ENCODE measurements at places on chromosomes 1 and 21.

DNA sequence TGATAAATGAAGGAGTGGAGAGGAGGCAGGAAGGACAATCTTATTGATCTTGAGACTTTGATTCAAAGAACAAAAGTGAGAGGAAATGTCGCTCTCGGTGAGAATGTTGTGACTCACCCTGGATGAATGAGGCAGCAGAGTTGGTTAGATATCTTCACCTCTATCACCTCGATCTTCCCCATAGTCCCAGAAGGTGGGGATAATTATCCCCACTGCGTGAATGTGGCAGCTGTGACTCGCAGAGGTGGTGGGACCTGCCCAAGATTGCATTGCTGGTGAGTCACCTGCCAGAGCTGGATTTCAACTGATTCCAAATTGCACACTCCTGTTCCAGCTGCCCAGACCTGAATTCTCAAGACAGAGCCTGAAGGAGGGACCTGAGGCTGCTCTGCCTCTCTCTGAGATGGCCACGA, 105.0 kb downstream of the MATN1 start:
- no peak for DNase-seq

DNA sequence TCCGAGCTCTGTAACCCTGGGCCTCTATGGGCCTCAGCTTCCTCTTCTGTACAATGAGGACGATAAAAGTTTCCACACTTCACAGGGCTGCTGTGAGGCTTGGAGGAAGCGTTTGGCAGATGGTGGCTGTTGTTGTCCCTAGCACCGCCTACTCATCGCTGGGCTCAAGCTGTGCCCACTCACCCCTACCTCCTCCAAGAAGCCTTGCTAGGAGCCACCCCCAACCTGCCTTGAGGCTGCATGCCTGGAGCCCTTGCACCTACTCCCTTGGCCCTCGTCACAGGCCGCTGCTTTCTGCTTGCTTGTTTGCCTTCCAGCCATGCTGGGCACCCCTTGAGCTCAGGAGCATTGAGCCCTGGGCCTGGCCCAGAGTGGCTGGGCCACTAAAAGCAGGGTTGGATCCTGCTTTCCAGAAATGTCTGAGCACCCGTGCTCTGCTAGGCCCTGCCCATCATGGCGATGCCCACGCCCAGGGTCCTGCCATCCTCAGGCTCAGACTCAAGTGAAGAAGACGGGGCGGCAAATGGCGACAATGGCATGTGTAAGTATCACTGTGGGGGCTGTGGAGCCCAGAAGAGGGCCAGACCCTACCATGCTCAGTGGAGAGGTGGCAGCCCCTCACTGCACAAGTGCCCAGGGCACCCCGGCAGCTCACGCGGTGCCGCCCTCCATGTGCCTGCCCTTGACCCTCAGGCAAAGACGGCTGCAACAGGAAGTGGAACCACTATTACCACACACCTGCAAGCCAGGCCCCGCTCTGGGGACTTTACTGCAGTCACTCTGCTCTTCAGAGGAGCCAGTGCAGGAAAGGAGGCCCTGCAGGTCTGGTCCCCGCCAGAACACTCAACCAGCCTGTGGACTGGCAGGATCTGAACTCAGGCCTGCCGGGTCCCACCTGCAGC, 9.5 kb downstream of the SH3BGRL3 start:
- no peak for DNase-seq

- no peak for DNase-seq
These were observed 304.0 kb downstream of the HHIPL2 start for GRCh38 chr1:222243902-222244301.

GRCh38 chr1:55213151-55213884, 1.8 kb downstream of the USP24 start:
- no peak for DNase-seq

GRCh38 chr1:201208236-201208635, 17.6 kb downstream of the IGFN1 start:
- no peak for DNase-seq

GRCh38 chr1:187237542-187237941, 408.8 kb downstream of the PLA2G4A start:
- no peak for DNase-seq

DNA sequence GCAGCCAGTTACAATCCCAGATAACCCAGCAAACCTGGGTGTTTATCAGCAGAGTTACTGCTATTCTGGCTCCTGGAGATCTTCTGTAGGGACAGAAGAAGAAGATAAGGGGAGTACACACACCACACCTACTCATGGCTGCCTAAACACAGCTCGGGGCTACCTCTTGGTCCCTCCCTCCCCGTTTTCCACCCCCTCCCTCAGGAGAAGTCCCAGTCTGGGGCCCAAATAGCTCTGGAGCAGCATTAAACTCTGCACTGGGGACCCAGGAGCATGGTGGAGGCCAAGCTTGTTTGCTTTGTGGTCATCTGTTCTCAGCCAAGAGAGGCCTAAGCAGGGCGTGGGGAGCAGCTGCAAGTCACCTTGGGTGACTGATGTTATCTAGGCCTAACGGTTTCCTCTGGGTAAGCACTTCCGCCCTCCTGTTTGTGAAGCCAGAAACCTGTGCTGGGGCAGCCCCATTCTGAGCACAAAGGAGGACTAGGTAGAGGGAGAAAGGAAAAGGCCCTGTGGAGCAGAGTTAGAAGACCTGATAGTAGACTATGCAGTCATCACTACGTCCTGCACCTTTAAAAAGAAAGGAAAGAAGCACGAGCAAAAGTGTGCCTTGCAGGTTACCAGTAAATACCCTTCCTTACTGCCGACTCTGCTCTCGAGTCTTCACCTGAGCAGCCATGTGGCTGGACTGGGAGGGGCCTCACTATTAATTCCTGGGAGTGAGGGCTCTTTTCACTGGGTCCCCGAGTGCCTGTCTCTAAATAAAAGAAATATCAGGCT, 2.0 kb upstream of the RCSD1 start:
- no peak for DNase-seq

GRCh38 chr1:18805925-18806849, 53.3 kb downstream of the TAS1R2 start:
- DNase-seq, result no peak

DNA sequence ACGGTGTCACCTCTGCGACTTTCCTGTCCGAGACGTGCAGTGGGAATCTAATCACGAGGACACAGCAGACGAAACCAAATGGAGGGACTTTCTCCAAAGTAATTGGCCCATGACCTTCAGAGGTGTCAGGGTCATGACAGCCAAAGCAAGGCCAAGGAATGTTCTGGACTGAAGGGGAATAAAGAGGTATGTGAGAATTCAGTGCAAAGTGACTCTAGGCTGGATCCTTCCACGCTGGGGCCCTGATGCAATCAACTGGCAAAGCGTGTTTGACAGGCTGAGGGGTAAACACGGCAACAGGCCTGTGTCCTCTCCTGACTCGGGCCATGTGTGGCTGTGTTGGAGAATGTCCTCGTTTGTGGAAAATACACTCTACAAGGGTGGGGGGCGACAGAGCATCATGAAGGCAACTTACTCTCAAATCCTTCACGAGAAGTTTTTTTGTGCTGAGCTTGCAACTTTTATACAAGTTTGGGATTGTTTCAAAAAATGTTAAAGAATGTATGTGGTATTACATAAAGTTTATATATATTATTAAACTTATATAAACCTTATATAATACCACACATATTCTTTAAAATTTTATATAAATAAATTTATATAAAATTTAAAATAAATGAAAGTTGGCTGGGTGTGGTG, 1.7 kb downstream of the CFAP74 start:
- DNase-seq, result no peak

DNA sequence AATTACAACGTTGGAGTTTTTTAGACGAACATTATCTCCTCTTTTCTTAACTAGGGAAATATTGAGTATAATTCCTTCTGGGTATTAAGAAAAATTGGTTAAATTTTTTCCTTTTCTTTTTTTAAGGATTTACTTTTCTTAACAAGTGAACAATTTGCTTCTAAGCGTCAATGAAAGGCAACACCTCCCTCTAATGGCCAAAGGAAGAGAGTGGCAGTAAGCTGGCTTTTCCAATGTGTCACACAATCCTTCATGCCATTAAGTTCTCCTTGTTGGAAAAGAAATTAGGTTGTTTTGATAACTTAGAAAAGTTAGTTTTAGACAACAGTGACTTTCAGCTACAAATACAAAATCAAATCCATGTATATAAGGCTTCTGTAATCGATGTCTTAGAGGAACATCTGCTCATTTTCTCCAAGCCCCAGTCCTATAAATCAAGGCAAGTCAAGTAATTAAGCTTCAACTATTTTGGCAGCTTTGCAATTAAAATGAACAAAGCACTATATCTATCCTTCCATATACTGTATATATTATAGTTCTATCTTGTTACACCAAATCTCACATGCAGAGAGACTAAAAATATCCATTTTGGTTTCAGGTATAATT, 62.8 kb downstream of the EDEM3 start:
- DNase-seq, result peak; percentile 63

GRCh38 chr1:10316752-10317151, 82.1 kb upstream of the PGD start:
- DNase-seq, result no peak
